ENCODE measurements at places on chromosomes 5 and 9. TPM values are rescaled to one million over a fixed set of nuclear protein-coding genes. Genes with fewer than 3 reads are reported as not detected.

ABO gene
- total RNA-seq, result 25.0 TPM

GRCh38 chr9:4035777-4036176 lies 264.1 kb downstream of the GLIS3 start:
- no peak for DNase-seq
- H3K4me3 ChIP-seq, result no peak overlapping the region
- no peak overlapping the region for H3K27ac ChIP-seq
- no peaks in the 10 kb centered on the region for H3K4me1 ChIP-seq

GRCh38 chr9:70420441-70421271 lies 6.2 kb upstream of the KLF9 start:
- H3K4me1 ChIP-seq, result peaks cover 52% of the 10 kb centered on the region
- no peaks in the 10 kb centered on the region for H3K27me3 ChIP-seq
- no peaks in the 10 kb centered on the region for H3K36me3 ChIP-seq
- peak overlapping the region; percentile 56 for H3K4me3 ChIP-seq

GRCh38 chr5:169867347-169867746 lies 112.9 kb downstream of the INSYN2B start:
- no peak overlapping the region for H3K27ac ChIP-seq
- no peak overlapping the region for H3K4me3 ChIP-seq
- no peaks in the 10 kb centered on the region for H3K27me3 ChIP-seq
- H3K36me3 ChIP-seq, result no peaks in the 10 kb centered on the region
- no peaks in the 10 kb centered on the region for H3K4me1 ChIP-seq

- H3K27me3 ChIP-seq, result peaks cover 9% of the 10 kb centered on the region
- H3K4me3 ChIP-seq, result no peak overlapping the region
- no peaks in the 10 kb centered on the region for H3K4me1 ChIP-seq
- DNase-seq, result peak; percentile 35
Observed at GRCh38 chr5:179185256-179185940, 125.2 kb downstream of the ZNF354C start.

PDE8B gene
- total RNA-seq, result 5.3 TPM

- DNase-seq, result no peak
- no peaks in the 10 kb centered on the region for H3K4me1 ChIP-seq
- H3K27me3 ChIP-seq, result no peaks in the 10 kb centered on the region
- no peak overlapping the region for H3K4me3 ChIP-seq
Observed at GRCh38 chr5:24364711-24365110, 280.1 kb downstream of the CDH10 start.

DNA sequence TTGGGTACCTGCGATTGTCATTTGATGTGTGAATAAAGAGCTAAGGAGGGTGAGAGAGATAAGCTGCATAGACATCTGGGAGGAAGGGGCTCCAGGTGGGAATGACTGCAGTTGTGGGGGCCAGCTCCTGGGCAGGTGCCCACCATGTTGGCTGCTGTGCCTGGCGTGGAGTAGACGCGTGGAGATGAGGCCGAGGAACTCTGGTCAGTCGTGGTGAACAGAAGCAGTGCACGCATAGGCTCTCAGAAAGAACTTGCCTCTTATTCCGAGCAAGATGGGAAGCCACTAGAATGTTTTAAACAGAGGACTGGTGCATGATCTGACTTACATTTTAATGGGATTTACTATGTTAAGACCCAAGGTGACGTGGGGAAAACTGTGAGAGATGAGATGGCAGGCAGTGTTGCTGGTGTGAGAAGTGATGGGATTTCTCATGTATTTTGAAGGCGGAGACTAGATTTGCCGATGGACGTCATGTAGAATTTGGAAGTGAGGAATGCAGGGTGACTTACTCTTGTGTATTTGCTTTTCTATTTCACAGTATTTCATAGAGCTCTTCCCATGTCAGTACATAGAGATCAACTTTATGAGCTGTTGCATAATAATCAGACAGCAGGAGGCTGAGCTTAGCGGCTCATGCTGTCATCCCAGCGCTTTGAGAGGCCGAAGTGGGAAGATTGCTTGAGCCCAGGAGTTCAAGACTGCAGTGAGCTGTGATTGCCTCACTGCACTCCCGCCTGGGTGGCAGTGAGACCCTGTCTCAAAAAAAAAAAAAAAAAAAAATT lies 71.1 kb downstream of the EHMT1 start:
- no peak overlapping the region for H3K27ac ChIP-seq
- DNase-seq, result no peak
- peaks cover 64% of the 10 kb centered on the region for H3K4me1 ChIP-seq
- no peaks in the 10 kb centered on the region for H3K27me3 ChIP-seq

DNA sequence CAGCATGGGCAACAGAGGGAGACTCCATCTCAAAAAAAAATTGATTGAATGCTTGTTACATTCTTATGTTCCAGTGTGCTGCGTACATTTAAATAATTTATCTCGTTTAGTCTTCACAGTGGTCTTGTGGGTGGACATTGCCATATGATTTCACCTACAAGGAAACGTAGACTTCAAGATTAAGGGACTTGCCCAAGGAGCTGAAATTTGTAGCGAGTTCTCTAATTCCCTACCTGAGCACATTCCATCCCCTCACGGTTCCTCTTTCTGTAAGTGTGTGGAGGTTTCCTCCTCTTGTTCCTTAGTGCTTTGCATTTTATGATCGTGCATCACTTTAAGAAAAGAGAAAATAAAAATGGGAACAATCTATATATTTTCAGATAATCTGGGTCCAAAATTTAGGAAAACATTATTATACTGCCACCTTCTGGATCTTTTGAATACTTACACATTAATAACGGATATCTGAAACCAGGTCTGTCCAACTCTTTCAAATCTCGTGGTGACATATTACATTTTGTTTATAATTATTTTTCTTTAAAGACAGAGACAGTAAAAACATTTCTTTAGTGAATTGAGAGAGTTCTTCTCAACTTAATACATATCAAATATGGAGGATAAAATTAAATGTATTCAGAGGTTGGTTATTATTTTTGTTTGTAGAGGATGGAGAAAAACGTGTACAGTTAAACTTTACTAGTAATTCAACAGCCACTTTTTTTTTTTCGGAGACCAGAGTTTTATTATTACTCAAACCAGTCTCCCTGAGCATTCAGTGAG lies 29.9 kb upstream of the C7 start:
- no peak overlapping the region for H3K4me3 ChIP-seq
- H3K27ac ChIP-seq, result no peak overlapping the region
- H3K4me1 ChIP-seq, result no peaks in the 10 kb centered on the region
- H3K27me3 ChIP-seq, result no peaks in the 10 kb centered on the region
- H3K36me3 ChIP-seq, result no peaks in the 10 kb centered on the region

- no peak overlapping the region for H3K4me3 ChIP-seq
- no peak overlapping the region for H3K27ac ChIP-seq
- no peak for DNase-seq
Observed at GRCh38 chr5:66129144-66129543, 15.0 kb upstream of the SREK1 start.

Data from lower lobe of right lung (tissue), 2 donors.